ENCODE measurements at places on chromosomes 7 and 10.
A peak's percentile ranks its signal among the peaks of the same experiment; 100 is the strongest.

GRCh38 chr7:26201247-26202018 lies at the start of gene CBX3:
Gene CBX3, plus strand, starts transcription at chr7:26201745. Its CDS starts 1,254 bp downstream, at chr7:26202999.
- peak; percentile 91 for DNase-seq

GRCh38 chr10:124943301-124944092 lies 1.6 kb downstream of the ZRANB1 start:
- no peak for DNase-seq

- DNase-seq: no peak
Measured at GRCh38 chr10:30495687-30496086, 61.7 kb downstream of the MAP3K8 start.

GRCh38 chr7:39560408-39560807 lies 5.8 kb upstream of the YAE1 start:
- no peak for DNase-seq

- DNase-seq: no peak
Measured at GRCh38 chr10:70376436-70377378, 5.7 kb downstream of the LRRC20 start.

GRCh38 chr10:116076621-116077020 lies 196.4 kb downstream of the GFRA1 start:
- DNase-seq: no peak

All from MV-4-11 (cell line).